ENCODE measurements at places on chromosomes 6 and 20.

- DNase-seq: no peak
Measured at GRCh38 chr6:85252085-85252484, 197.8 kb upstream of the NT5E start.

GRCh38 chr20:63711085-63711645, 3.3 kb downstream of the ZGPAT start:
- DNase-seq: no peak

GRCh38 chr20:33847006-33847405, 35.9 kb downstream of the CHMP4B start:
- DNase-seq: no peak

GRCh38 chr6:116278481-116278829, 1.3 kb downstream of the TSPYL1 start:
- no peak for DNase-seq

DNA sequence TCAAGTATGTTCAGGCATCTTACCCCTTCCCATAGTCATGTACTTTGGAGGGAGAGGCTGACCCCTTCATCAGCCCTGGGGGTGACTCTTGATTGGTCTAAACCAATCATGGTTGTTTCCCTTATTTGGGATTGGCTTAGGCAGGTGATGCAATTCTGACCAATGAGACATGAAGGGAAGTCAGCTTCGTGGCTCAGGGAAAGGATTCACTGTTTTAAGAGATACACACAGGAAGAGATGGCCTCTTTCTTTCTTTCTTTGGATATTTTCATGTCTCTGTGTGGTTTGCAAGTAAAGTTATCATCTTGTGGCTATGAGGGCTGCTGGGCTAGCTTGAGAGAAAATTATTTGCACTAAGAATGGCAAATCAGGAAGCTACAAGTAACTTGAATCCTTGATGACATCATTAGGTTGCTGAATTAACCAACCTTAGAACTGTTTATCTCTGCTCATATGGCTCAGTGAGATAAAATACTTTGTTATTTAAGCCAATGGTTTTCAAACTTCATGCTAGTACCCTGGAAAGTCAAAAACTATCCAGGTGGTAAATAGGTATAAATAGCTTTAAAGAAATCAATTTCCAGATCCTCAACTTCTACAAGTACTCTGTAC, 144.2 kb upstream of the CENPW start:
- no peak for DNase-seq

DNA sequence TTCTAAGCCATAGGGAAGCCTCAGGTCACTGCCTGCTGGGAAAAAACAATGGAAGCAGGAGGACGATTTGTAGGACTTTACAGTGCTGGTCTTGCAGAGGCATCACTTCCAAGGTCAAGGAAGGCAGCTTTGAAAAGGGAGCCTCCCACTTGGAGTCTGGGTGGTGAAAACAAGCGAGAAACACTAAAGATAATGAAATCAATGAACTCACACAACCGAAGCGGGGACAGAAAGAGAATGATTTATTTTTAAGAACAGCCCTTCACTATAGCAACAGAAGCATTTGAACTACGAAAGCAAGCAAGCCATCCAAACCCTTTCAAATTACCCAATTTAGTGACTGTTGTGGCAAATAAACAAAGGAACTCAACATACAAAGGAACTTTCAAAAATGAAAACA, 227.5 kb downstream of the THBS2 start:
- DNase-seq: no peak

DNA sequence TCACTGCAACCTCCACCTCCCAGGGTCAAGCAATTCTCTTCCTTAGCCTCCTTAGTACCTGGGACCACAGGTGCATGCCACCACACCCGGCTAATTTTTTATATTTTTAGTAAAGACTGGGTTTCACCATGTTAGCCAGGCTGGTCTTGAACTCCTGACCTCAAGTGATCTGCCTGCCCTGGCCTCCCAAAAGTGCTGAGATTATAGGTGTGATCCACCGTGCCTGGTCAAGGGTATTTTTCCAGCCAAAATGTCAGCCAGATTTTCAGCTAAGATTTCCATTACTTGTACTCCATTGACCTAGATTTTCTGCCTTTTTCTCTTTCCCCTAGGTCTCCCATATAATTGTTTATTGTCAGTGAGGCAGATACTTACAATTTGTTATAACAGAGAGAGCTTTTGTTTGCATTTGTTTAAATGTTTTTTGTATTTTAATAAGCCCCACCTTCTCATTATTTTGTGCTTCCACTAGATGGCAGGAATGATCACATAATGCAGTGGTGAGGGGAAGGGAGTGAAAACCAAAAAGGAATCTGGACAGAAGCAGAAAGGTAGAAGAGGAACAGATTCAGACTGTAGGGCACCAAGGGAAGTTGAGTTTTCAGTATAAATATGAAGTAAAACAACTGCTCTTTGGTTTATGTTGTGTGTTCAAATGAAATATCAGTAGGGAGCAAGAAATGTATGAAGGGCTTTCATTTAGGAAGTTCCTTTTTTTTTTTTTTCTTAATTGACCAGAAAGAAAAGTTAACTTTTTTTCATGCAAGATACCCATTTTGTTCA, 29.7 kb downstream of the RPF2 start:
- peak; percentile 53 for DNase-seq

DNA sequence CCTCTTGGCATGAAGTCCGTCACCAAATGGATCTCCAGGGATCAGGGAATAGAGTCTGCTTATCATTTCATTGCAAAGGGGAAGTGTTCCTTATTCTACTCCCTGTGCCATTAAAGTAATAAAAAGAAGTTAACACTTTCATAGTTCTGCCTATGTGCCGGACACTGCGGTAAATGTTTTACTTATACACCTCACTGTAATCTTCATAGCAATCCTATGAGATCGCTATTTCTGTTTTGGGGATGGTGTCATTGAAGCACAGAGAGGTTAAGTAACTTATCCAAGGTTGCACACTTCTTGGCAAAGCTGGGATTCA, 177.7 kb downstream of the TSHZ2 start:
- DNase-seq: no peak

GRCh38 chr6:43858161-43859153, 88.4 kb downstream of the VEGFA start:
- DNase-seq: no peak

DNA sequence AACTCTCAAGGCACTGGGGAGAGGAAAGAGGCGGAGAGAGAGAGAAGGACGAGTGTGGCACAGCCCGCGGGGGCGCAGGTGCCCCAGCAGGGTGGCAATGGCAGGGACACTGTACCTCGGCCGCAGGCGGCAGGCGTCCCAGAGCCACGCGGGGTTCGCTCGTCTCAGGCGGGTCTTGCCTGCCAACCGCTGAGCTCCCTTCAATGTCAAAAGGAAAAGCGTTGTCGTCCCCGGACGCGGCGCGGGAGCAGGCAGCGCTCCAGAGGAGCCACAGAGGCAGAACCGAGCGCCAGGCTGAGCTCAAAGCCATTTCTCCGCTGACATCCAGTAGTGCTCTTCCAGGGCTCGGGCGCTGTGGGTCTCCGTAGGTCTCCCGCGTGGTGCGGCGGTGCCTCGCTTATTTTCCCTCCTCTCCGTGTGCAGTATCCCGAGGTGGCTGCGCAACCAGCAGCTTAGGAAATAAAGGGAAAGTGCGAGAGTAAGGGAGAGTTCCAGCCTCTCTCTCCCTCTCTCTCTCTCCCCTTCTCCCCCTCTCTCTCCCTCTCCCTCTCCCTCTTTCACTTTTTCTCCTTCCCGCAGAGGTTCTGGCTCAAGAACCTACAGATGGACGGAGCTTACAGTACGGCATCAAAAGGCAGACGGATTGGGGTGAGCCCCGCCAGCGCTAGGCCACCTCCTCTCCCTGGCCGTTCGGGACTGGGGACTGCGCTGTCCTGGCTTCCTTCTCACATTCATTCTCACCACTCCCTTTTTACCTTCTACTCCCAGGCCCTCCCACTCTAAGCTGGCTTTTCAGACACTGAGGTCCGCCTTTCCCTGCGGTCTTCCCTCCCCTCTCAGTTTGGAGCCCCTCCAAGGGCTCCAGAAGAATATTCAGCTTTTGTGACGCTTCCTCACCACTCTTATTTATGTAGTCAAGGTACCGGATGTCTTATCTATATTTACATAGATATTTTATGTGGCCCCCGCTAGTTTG, at the start of gene LAMA4:
Gene LAMA4, minus strand, starts transcription at position 727 of the 976 bp plus-strand sequence. Its CDS starts 417 bp downstream, at position 310.
- no peak for DNase-seq

DNA sequence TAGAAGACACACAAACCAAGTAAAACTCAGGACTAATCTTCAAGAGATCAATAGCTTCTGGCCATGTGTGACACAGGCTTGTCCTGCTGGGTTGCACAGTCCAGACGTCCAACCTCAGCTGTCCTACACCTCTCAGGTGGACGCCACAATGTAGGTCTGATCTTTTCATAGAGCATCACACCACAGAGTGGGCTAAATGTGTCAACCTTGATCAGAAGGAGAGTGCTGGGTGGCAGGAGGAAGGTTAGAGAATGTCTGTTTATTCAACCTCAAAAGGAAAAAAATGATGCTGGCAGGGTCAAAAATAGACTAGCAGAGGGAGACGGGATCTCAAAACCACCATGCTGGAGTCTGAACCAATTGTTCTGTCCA, 41.7 kb downstream of the GFOD1 start:
- no peak for DNase-seq

- no peak for DNase-seq
Measured at GRCh38 chr6:158174514-158174913, 6.4 kb downstream of the GTF2H5 start.

GRCh38 chr6:143696664-143697000, 18.9 kb downstream of the PHACTR2 start:
- DNase-seq: no peak

- peak; percentile 35 for DNase-seq
Measured at GRCh38 chr6:13427801-13428582, 59.4 kb downstream of the GFOD1 start.

DNA sequence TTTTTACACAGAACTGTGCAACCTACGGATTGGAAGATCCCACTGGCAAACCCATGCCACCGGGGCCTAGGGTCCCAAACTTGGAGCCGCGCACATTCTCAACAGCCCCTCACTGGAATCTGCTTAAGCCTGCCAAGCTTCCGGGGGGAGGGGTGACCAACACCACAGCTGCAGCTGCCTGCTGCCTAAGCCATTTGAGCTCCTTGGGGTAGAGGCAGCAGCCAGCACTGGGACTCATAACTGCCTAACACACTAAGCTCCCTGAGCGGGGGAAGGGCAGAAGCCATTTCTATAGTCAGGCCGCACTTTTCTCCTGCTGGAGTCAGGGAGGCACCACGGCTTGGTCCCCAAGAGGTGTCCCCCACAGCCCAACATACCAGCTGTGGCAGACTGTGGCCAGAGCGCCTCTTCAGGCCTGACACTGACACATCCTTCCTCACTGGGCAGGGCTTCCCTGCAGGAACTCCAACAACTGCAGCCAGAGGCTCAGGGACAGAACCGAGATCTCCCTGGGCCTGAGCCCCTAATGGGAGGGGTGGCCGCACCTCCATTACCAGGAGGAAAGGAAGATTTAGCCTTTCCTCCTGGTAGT, 270.3 kb upstream of the ECI2 start:
- no peak for DNase-seq

DNA sequence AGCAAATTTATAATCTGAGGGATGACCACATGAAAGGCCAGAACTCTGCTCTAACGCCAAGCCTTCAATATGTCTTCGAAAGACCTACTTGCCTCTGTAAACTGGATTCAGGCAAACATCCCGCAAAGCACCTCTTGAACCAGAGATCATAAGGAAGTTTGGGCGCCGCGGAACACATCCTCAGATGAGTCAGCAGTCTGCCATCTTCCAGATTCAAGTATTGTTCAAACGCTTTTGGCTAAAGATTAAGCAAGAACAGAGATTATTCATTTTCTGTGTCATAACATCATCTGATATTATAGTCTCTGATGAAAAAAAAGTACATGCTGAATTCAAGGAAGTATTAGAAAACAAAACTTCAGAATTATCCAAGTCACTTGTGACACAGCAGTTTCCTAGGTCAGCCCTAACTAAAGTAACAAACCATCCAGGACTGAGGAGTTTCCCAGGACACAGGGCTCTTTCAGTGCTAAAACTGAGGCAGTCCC, 20.8 kb downstream of the TBC1D7 start:
- DNase-seq: no peak

GRCh38 chr6:41966961-41967311, 25.3 kb upstream of the CCND3 start:
- no peak for DNase-seq

DNA sequence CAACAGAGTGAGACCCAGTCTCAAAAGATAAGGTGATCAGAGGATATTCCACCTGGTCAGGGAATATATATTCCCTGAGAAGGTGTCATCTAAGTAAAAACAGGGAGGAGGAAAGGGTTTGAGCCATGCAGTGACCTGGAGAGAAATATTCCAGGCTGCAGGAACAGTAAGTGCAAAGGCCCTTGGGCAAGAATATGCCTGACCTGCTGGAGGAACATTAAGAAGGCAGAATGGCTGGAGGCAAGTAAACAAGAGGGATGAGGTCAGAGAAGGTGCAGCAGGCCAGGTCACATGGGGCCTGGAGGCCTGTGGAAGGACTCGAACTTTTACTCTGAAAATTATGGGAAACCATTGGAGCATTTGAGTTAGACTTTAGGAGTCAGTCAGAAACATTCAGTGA, 6.7 kb downstream of the DEF6 start:
- no peak for DNase-seq

- no peak for DNase-seq
Measured at GRCh38 chr20:17735959-17736621, 36.3 kb downstream of the BANF2 start.

DNA sequence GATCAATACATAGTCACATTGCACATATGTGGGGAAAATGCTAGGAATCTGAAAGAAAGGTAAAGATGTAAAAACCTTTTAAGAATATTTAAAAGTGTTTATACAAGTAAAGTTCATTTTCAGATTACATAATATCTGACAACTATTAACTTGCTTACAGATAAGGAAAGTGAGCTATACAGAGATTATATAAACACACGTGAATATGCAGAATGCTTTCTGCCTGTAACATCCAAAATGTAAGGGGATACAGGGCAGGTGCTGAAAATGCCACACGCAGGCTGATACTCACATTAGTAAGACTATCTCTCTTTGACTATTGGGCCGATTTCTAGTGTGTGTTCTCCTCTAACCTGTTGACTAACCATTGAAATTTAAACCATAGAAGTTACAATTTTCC, 17.9 kb upstream of the MAP7 start:
- no peak for DNase-seq

DNA sequence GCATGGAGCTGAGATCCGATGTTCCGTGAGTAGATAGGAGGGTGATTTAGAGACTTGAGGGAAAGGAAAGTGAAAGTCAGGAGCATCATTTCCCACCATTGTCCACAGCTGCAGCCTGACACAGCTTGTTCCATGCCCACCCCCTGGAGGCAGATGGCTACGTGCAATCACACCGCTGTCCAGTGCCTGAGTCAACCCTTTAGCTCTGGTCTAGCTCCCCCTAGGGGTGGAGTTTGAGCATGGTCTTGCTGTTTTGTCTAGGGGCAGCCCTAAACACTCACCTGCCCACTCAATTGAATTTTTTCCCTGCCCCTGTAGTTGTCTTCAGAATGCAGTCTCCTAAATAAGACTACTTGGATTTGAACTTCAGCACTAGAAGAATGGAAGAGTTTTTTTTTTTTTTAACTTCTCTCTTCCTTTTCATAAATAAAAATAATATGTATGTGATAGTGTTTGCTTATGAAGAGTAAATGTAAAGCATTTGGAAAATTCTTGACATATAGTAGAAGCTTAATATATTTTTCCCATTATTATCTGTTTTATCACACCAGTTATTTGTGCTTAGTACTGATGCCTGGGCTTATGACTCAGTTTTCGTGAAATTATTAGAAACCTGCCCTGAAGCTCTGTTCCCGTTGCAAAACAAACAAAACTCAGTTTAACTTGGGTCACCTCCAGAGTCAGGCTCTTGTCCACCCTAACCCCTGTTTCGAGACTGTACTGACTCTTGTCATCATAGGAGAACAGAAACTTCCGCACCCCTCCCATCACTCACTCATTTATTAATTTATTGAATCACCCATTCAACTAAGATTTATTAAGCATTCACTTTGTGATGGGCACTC, 814.8 kb downstream of the MAFB start:
- no peak for DNase-seq
